Inflammatory macrophage treated with lipopolysaccharide for 1 hour (primary cell): ENCODE measurements at places on chromosomes 12 and 14.

- peak; percentile 68 for DNase-seq
Measured at GRCh38 chr14:94391281-94391975, 3.0 kb upstream of the SERPINA1 start.

- DNase-seq, result no peak
Measured at GRCh38 chr12:111753144-111753881, 13.4 kb upstream of the ALDH2 start.

DNA sequence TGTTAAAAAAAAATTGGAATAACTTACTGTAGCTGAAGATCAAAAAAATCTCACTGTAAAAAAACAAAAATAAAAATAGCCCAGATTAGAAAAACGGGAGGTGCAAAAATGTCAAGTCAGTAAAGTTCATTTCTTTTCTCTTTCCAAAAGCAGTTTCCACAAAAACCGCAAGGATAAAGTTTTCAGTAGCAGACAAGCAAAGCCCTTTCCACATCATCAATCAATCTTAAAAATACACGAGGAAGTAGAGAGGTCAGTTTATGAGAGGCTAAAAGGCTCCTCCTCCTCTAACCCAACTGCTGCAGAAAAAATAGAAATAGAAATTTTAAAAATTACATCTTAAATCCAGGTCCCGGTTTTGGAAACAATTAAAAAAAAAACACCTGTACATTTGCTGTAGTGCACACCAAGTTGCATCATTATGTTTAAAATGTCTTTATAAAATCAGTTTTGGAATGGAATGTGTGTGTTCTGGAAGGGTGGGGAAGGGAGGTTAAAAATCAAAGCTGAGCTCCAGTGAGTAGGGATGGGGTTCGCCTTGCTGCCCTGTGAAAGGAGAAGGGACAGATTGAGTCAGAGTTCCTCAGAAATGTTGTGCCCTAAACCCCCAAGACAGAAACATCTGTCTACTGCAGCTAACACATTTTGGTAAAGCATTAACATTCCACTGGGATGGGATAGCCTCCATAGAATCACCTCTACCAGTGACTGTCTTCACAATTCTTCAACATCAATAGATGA lies 5.8 kb downstream of the HNRNPC start:
- no peak for DNase-seq

GRCh38 chr12:120247621-120248030 lies 17.9 kb downstream of the PXN start:
- DNase-seq, result no peak

DNA sequence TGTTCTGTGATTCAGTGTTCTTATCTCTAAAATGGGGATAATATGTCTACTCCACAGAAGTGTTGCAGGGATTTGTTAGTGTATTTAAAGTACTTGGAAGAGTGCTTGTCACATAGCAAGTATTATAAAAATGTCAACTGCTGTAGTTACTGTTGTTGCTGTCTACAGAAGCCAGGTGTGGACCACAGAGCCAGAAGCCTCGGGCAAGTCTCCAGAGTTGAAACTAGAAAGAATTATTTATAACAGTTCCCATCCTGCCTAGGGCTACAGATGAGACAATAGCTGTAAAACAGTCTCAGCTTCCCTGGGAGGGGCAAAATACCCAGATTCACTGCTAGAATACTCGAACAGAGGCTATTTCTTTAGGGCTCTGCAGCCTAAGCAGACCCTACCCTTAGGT lies 55.4 kb upstream of the FUT8 start:
- no peak for DNase-seq

DNA sequence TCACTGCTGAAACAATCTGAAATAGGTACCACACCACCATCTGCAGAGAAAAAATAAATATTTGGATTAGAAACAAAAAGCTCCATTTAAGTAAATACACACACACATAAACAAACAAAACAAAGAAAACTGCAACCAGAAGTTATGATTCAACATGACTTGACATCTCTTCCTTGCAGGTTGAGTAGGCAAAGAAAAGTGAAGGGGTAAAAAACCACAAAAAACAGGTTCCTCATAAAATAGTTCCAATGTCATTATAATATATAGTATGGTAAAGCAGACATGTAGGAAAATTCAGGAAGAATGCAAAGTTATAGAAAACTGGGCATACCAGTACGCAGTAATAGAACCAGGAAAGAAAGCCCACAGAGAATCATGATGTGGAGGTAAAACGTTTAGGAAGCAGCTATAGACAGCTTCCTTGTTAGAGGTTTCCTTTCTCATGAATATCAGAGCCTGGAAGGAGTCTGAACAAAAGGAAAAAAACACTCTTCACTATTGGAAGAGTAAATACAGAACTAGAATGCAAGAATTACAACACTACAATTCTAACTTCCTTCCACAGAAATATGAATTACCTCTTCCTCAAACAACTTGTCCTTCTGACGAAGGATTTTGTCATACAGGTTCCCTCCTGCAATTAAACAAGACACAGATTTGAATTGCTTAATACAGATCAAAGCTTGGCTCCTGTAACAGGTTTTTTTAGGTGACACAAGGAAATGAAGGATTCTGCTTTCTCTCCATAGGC lies 6.1 kb downstream of the NEK9 start:
- DNase-seq, result peak; percentile 58

GRCh38 chr12:90460681-90461080 lies 494.3 kb downstream of the CCER1 start:
- DNase-seq, result no peak

GRCh38 chr14:102196039-102196901 lies 56.6 kb downstream of the WDR20 start:
- DNase-seq, result no peak

GRCh38 chr12:54765652-54766051 lies 88.7 kb upstream of the MUCL1 start:
- no peak for DNase-seq

DNA sequence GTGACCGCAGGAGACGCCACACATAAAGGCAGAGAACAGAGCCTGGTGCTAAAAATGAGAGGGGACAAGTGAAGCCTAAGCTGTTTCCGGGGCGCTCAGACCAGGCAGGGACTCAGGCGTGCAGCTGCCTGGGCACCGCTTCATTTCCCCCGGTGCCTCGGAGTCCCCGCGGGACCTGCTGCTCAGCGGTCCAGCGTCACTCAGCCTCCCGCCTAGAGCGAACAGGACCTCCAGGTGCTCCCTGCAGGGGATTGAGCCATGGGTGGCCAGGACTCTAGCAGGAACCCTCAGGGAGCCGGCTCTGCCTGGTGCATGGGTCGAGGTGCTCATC lies 31.0 kb downstream of the CCDC85C start:
- DNase-seq, result no peak

DNA sequence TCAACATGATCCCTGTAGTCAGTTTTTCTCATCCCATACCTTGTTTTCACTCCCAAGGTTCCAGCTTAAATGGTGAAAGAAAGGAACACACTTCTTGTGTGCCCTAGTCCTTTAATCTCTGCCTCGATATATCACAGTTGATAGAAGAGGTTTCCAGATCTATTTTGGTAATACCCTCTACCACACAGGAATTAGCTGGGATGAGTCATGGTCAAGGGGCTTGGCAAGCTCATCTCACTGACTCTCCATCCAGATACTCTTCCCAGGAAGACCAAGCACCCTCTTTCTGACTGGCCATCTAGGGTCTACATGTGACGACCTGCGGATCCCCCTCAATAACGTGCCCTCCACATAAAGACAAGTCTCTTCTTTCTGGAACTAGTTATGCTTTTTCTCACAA lies 277.9 kb downstream of the ITPR2 start:
- DNase-seq, result no peak

GRCh38 chr14:54614296-54614695 lies 47.4 kb downstream of the SAMD4A start:
- no peak for DNase-seq
